ENCODE measurements at places on chromosomes 2 and 18. TPM values are rescaled to one million over a fixed set of nuclear protein-coding genes. Genes with fewer than 3 reads are reported as not detected.

CNGA3 gene
- not detected for total RNA-seq

SDC1 gene
- 0.19 TPM for total RNA-seq

CFAP65 gene
- not detected for total RNA-seq

PTPN4 gene
- 26.5 TPM for total RNA-seq

CFAP221 gene
- not detected for total RNA-seq

CDC42EP3 gene
- total RNA-seq: 33.3 TPM

MYL12B gene
- 235 TPM for total RNA-seq

ABCB11 gene
- not detected for total RNA-seq

ADRA2B gene
- 0.34 TPM for total RNA-seq

CDK15 gene
- not detected for total RNA-seq

ACMSD gene
- total RNA-seq: not detected

TTN gene
- 0.61 TPM for total RNA-seq

TPO gene
- total RNA-seq: not detected

CXCR1 gene
- not detected for total RNA-seq

AGXT gene
- not detected for total RNA-seq

CBLN2 gene
- total RNA-seq: not detected

NT5DC4 gene
- total RNA-seq: not detected

GRP gene
- not detected for total RNA-seq

RUFY4 gene
- not detected for total RNA-seq

RAB17 gene
- not detected for total RNA-seq

TCF7L1 gene
- not detected for total RNA-seq

REG1A gene
- total RNA-seq: not detected

GAREM2 gene
- 4.2 TPM for total RNA-seq

PHLPP1 gene
- total RNA-seq: 13.6 TPM

SPDYA gene
- 0.89 TPM for total RNA-seq

RAX gene
- not detected for total RNA-seq

CYBRD1 gene
- total RNA-seq: 0.97 TPM

Measured in activated CD8-positive, alpha-beta memory T cell treated with anti-CD3 and anti-CD28 coated beads for 36 hours (primary cell).